Substantia nigra (tissue), 51 donors: ENCODE measurements at places on chromosomes 11 and 22.

DNA sequence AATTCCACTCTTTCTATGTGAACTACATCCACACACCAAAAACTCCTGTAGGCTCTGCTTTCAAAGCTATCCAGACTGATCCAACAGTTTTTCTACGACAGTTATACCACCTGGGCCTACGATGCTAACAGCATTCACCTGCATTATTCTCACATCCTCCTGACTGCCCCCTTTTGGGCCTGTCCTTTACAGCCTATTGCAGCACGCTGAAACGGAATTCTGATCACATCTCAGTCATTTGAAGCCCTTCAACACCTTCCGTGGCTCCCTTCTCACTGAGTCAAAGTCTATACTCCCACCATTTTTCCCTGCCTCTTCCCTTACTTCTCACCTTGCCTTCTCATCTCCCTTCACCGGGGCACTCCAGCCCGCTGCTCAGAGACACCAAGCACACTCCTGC, 791.3 kb upstream of the KIRREL3 start:
- DNase-seq: no peak

DNA sequence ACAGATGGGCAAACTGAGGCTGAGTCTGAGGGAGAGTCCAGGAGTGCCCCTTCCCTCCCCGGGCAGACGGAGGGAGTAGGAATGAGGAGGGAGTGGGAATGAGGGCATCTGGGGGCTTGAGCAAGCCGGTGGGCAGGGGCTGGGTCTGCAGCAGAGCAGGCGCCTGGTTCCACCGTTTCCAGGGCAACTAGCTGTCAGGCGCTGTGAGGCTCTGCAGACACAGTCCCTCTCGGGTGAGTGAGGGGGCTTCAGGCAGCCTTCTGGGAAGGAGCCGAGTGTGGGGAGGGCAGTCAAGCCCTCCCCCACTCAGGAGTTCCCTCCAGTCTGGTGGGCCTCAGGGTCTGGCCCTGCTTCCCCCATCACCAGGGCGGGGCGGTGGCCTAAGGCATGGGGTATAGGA, 19.0 kb downstream of the TMEM258 start:
- no peak for DNase-seq

- DNase-seq: no peak
Observed at GRCh38 chr11:70097783-70098563, 19.9 kb downstream of the ANO1 start.

DNA sequence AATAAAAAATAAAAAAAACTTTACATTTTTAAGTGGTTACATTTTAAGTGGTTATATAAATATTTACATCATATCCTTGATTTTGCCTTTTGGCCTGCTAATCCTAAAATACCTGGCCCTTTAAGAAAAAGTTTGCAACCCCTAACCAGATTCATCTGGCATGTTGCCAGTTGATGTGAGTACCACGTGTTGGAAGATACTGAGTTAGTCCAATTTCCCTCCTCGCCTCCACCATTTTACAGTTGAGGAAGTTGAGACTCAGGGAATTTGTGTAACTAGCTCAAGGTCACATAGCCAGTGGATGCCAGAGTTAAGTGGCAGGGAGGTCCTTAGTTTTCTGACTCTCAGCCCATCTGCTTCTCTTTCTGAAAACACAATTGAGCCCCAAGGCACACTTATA, 5.1 kb downstream of the ELF5 start:
- no peak for DNase-seq

DNA sequence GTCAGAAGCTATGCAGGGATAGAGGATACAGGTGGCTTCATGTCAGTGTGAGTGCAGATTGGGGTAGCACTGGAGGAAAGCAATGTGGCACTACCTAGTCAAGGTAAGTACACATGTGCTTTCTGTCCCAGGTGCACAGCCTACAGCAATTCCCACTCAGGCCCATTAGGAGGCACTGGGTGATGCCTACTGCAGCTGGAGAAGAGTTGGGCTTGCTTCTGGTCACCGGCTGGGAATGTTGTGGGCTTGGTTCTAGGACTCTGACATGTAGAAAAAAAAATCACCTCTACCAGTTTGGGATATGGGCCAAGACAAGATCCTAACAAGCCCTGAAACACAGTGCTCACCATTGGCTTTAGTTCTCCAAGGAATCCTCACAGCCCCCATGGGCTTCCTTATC, 69.7 kb downstream of the TENM4 start:
- no peak for DNase-seq

- no peak for DNase-seq
Observed at GRCh38 chr11:2120359-2121100, 18.7 kb downstream of the IGF2 start.

DNA sequence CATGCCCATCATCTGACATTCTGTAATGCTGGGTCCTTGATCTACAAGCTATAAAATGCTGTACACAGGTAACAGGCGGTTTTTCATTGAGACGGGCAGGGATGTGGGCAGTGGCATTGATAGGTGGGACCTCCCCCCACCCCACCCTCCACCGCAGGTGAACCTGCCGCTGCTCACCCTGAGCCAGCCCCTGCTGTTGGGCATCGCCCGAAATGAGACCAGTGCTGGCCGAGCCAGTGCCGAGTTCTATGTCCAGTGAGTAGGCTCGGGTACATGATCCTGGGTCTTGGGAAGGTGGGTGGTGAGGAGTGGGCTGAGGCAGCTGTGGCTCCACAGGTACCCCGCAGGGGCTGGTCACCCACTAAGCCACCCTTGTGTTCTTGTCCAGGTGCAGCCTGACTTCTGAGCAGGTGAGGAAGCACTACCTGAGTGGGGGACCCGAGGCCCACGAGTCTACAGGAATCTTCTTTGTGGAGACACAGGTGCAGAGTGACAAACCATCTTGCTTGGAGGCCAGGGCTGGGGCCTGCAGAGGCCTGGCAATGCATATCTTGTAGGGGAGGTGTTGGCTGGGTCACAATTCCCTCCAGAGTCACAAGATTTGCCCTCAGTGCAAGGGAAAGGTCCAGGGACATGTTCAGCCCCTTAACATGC, 1.1 kb upstream of the DNAJC4 start:
- no peak for DNase-seq

- DNase-seq: no peak
Observed at GRCh38 chr22:39028281-39028680, 7.4 kb downstream of the APOBEC3D start.

DNA sequence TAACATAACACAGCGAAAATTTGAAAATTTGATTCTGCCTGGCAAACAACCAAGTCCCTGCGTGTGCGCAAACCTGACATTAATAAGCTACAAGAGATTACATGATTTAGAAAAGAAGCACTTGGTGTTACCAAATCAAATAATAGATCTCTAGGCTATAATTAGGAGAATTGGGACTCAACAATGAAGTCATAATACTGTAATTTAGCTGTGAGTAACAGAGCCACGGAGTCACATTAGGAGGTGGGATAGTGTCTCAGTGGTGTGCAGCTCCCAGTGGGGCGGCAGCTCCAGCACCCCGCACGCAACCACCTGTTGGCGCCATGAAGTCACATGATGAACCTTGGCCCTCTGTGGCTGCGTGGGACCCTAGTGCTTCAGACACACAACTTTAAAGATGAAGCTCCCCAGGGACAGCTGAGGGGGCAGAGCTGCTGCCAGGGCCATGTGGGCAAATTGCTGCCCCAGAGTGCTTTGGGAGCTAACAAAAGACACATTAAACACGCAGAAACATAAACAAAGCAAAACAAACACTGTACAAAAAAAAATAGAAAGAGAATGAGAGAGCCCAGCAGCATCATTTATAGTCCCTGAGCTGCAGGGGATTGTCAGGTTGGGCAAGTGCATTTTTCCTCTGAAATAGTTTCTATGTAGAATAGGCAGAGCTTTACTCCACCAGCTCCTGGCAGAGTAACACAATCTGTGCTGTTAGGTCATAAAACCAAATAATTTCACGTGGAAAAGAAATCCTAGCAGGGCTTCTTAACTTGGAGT, 605.6 kb downstream of the SOX6 start:
- DNase-seq: no peak

DNA sequence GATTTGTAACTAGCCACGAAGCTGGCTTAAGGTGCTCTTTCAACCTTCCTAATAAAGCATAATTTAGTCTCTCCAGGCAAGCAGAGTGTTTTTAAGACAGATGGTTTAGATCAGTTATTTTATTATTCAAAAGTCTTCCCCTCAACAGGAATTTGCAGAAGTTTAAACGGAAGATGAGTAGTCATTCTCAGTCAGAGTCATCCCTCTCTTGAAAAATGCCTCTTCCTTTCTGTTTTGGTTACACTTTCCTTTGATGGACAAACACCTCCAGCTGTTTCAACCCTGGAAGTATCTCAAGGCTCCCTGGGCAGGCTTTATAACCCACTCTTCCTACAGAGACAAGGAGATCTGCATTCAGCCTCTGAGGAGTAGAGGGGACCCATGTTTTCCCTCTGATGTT, 60.3 kb upstream of the POU2AF2 start:
- no peak for DNase-seq

GRCh38 chr11:36456156-36456555, 53.9 kb downstream of the TRAF6 start:
- DNase-seq: no peak

DNA sequence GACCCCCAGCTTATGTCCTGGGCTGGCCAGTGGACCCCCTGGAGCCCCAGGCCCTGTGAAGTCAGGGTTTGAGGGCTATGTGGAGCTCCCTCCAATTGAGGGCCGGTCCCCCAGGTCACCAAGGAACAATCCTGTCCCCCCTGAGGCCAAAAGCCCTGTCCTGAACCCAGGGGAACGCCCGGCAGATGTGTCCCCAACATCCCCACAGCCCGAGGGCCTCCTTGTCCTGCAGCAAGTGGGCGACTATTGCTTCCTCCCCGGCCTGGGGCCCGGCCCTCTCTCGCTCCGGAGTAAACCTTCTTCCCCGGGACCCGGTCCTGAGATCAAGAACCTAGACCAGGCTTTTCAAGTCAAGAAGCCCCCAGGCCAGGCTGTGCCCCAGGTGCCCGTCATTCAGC, 24.6 kb downstream of the CSF2RB start:
- no peak for DNase-seq

DNA sequence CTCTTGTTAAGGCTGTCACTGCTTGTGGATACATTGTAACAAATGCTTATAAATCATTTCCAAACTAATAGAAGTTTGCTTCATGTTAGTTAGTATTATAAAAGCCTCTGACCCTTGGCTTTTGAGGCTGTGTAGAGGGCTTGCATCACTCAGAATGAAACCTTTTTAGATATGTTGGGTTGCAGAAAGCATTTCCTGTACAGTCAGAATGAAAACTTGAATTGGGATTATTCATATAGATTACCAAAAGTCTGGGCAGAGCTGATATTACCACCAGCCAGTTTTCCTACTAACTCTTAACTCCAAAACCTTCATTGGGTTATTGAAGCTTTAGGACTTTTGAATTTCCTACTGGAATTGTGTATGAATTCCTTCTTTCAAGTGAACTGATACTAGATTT, 12.0 kb downstream of the KMT2A start:
- no peak for DNase-seq

DNA sequence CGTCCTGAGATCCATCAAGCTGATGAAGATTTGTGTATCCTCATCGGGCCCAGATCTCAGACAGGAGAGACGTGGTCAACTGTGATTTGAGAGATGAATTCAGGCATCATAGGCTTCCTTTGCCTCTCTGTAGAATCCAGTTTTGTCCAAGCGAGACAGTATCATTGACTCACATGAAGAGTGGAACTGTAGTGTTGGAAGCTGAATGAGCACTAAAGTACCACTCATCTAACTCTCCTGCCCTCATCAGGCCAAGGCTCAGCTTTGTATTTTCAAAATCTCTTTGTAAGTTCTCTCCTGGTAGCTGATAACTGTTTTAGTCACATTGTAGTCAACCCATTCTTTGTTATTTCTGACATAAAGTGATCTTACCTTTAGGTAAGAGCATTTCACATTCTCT, 85.1 kb downstream of the KIRREL3 start:
- DNase-seq: no peak

DNA sequence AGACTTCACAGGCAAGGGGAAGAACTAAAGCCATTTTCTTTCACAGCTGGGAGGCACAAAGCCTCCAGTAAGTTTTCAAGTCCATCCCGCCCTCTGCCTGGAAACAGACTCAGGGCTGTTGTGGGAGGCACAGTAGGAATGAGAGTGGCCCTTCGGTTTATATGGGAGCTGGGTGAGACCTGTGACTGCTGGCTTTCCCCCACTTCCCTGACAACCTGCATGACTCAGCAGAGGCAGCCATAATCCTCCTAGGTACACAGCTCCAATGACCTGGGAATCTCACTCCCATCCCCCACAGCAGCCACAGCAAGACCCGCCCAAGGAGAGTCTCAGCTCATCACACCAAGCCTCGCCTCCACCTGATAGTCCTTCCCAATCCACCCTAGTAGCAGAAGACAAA, 12.1 kb upstream of the TMEM45B start:
- DNase-seq: no peak

- no peak for DNase-seq
Observed at GRCh38 chr22:30318799-30319419, 7.8 kb downstream of the TBC1D10A start.

DNA sequence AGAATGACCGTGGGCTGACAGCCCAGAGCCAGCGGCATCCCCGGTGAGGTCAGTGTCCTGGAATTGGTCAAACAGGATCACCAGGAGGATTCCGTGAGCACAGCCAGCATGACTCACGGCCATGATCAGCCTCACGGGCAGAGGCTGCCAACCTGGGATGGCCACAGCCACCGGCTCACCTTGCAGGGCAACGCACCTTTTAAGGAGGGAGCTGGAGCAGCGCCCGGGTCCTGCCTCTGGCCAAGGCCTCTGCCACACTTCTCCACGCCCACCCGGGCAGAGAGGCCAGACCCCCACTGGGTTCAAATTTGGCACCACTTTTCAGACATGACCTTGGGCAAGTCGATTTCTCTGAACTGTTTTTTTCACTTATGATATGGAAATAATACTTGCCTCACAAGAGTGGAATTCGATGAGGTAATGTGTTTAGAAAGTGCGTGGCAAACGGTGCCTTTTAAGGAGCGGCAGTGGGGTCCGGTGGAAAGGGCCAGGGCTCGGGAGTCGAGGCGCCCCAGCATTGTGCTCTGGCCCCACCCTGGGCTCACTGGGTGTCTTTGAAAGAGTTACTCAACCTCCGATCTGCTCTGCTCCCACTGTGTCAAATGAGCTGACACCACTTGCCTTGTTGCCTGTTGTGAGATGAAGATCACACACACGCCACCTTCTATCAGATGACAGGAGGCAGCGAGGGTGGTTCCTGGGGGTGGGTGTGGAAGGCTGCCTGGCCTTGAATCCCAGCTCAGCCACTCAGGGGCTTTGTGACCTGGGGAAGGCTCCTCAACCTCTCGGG, 16.0 kb downstream of the TXN2 start:
- DNase-seq: no peak

- DNase-seq: no peak
Observed at GRCh38 chr11:1048375-1049070, 12.0 kb upstream of the MUC6 start.

- DNase-seq: no peak
Observed at GRCh38 chr11:75268626-75269366, 28.2 kb downstream of the TPBGL start.

DNA sequence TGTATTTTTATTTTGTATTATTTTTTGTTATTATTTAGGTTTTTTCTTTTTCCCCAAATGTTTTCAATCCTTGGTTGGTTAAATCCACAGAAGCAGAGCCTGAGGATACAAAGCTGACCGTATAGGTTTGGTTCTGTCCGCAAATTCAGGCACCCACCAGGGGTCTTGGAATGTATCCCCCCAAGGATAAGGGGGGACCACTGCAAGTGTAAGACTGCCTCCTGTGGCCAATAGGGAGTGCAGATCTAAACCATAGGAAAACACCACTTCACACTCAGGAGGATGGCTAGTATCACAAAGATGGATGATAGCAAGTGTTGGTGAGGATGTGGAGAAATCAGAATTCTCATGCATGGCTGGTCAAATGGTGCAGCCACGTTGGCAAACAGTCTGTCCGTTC, 20.0 kb downstream of the CPT1A start:
- no peak for DNase-seq
